ENCODE measurements at places on chromosomes 4 and X. TPM values are rescaled to one million over a fixed set of nuclear protein-coding genes. Genes with fewer than 3 reads are reported as not detected.
A peak's percentile ranks its signal among the peaks of the same experiment; 100 is the strongest.

DNA sequence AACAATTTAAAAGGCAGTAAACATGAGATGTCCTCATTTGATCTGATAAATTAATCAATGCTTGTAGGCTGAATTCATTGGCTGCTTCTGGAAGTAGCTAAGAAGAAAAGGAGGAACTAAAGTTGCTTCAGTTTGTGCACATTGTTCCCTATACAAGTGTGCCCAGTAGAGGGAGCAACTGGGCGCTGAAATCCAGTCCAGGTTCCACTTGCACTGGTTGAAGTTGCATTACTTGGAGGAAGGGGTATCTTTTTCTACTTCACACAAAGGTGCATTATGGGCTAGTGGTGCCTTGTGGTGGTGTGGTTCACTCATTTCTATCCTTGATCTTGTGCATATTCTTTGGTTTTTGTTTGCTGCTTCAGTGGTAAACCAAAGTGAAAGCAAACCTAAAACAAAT lies 67.9 kb upstream of the SOX3 start:
- peak; percentile 14 for DNase-seq

The DCLK2 gene
- polyA plus RNA-seq, result 1.8 TPM

- DNase-seq, result peak; percentile 13
Observed at GRCh38 chr4:128483816-128484215, 196.2 kb upstream of the PGRMC2 start.

DNA sequence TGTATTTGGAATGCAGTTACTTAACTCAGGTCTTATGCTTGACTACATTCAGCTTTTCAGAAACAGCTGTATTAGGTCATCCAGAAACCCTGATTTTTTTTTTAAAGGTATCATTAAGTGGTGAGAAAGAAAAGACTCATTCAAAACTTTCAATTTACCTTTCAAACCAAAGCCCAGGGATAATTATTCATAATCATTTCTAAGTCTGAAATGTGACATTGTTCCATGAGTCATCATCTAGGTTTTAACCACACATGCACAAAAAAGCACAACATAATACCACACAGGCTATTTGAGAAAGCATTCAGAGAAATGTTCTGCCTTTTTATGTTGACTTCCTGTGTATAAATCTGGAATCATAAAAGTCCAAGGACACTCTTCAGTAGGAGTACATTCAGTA lies 288.2 kb downstream of the IL1RAPL2 start:
- DNase-seq, result no peak

DNA sequence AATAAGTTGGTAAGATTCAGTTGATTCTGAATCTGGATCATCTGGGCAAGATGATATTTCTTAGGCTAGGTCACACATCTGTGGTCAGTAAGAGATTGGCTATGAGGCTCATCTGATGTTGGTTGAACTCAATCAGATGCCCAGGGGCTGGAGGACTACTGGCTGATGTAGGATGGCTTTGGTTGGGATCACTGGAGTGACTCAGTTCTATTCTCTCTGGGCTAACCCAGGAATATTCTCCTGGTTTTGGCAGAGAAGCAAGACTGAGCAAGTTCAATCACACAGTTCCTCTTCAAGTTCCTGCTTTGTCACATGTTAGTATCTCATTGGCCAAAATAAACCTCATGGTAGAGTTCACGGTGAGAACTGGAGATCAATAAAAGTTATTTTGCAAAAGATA lies 902.3 kb upstream of the SLIT2 start:
- no peak for DNase-seq

The MID2 gene
- polyA plus RNA-seq, result 2.4 TPM
